A673 (cell line): ENCODE measurements at places on chromosomes 2 and 18. TPM values are rescaled to one million over a fixed set of nuclear protein-coding genes. Genes with fewer than 3 reads are reported as not detected.

- DNase-seq, result peak; percentile 18
Observed at GRCh38 chr2:64374686-64375085, 79.3 kb upstream of the LGALSL start.

GRCh38 chr18:54387631-54388030 lies 29.9 kb downstream of the C18orf54 start:
- DNase-seq, result no peak

Gene SERPINB2
- total RNA-seq, result 1.7 and 2.5 TPM in 2 replicates

GRCh38 chr2:230503798-230504197 lies 87.8 kb downstream of the SP100 start:
- no peak for DNase-seq

GRCh38 chr18:66560094-66560493 lies 43.8 kb downstream of the CDH19 start:
- peak; percentile 67 for DNase-seq

- peak; percentile 88 for DNase-seq
Observed at GRCh38 chr2:108935271-108935741, 53.7 kb downstream of the EDAR start.

Gene NT5C1B
- total RNA-seq, result not detected in 2 replicates

Gene ATP6V1C2
- total RNA-seq, result not detected in 2 replicates

DNA sequence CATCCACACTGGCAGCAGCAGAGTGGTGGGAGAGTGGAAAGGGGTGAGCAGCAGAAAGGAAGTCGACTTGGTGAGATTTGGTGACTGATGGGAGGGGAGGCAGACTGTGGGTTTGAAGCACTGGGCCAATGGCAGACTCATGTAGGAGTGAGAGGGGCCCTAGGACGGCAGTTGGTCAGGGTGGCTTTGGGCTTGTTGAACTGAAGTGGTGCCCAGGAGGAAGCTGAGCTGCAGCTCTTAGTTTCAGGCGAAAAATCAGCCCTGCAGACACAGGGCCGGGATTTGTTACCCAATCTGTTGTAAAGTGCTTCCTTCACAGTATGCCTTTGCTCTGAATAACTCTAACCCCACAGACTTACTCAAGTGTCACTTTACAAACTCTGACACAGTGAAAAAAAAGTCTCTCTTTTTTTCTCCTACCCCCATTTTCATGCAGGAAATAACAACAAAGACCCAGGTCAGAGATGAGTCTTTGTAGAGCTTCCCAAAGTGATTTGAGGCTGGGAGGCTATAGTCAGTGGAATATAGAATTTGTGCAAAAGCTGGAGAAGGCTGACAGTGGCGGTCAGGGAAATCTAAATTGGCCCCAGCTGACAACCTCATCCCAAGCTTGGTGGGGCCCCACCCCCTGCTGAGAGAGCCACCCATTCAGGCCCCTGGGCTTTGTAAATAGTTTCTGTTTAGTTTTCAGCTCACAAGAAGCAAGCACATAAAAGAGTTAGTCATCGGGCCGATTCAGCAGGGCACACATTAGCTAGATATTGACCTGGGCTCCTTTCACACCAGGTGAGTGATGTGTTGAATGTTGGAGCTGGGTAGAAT lies 226.9 kb downstream of the VAPA start:
- peak; percentile 9 for DNase-seq

- peak; percentile 57 for DNase-seq
Observed at GRCh38 chr18:49052891-49053644, 102.3 kb upstream of the SMAD7 start.

Gene CYP27C1
- total RNA-seq, result 3.0 and 4.2 TPM in 2 replicates

- no peak for DNase-seq
Observed at GRCh38 chr2:219634171-219634940, 6.9 kb downstream of the SLC4A3 start.

Gene LOXHD1
- 25.5 and 26.4 TPM in 2 replicates for total RNA-seq

DNA sequence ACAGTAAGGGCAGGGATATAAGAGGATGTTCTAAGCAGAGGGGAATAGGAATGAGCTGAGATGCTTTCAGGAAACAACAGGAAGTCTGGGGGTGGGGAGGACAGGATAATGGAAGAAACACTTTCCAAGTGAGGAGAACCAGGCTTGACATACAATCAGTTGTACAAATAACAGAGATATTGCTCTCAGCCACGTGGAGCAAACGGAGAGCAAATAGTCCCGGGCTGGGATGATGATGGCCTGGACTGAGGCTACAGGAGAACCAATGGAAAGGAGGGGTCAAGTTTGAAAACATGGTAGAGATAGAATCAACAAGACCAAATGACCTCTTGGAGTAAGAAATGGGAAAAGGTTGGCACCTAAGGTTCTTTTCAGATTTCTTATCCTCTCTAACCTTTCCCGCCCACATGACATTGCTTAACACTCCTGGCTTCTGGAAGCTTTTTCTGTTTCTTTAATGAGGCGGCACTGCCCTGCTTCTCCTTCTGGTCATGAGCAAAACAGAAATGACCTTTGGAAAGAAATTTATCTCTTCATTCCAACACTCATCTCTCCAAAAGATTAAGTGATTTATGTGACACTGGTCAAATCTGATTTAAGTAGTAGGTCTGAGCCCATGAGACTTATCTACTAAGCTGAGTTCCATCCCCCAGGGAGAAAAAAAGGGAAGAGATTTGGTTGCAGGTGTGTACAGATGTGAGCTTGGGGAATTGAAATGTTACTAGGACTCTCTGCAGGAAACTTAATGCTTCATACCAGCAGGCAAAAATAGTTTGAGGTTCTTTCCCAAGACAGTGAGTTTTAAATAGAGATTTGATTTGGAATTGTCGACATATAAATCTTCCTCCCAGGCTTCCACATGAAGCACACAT lies 442.9 kb upstream of the HNRNPA3 start:
- no peak for DNase-seq

GRCh38 chr2:239954166-239955086 lies 70.7 kb downstream of the NDUFA10 start:
- no peak for DNase-seq

DNA sequence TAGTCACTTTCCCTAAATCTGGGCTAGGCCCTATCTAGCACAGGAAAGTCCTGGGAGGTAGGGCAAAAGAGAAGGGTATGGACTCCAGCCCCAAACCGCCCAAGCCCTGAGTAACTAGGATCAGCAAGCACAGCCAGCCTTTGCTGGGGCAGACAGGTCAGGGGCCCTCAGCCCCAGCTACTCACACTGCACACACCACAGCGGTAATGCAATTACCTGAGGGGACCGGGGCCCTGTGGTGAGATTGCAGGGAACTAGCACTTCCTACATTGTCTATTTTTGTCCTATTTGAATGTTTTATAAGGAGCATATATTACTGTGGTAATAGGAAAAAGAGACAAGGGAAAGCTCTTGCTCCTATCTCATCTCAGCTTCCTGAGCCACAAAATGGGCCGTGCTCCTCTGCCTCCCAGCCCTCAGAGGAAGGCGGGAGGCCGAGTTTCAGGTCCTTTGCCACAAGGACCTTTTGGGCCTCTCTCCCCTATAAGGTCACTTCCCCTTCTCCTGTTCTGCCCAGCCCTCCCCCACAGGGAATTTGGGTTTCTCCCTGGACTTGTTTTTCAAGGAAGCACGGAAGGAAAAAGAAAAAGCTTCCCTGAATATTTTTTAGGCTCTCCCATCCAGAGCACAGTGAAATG lies 20.5 kb downstream of the RAB11FIP5 start:
- DNase-seq, result no peak

GRCh38 chr2:8486141-8486540 lies 195.7 kb upstream of the ID2 start:
- no peak for DNase-seq

- DNase-seq, result peak; percentile 70
Observed at GRCh38 chr2:167196461-167197252, 308.4 kb downstream of the XIRP2 start.

GRCh38 chr2:100453853-100454252 lies 16.4 kb upstream of the NMS start:
- no peak for DNase-seq

DNA sequence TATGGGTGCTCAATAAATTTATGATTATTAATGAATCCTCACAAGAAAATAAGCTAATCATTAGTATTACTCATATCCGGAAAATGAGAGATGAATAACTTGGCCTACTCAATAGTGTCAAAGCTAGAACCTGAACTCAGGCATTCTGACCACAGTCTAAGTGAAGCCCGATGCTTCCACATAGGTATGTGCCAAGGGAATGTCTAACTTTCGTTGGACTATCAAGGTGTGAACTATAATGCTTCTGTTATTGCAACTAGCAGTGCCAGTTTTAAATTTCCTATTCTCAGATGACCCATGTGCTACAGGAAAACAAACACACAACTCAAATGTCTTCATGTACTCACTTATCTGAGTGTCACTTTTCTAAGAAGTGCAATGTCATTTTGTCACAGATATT lies 1.8 kb downstream of the BARD1 start:
- DNase-seq, result no peak

GRCh38 chr2:217394510-217395351 lies 534.9 kb upstream of the TNP1 start:
- no peak for DNase-seq

DNA sequence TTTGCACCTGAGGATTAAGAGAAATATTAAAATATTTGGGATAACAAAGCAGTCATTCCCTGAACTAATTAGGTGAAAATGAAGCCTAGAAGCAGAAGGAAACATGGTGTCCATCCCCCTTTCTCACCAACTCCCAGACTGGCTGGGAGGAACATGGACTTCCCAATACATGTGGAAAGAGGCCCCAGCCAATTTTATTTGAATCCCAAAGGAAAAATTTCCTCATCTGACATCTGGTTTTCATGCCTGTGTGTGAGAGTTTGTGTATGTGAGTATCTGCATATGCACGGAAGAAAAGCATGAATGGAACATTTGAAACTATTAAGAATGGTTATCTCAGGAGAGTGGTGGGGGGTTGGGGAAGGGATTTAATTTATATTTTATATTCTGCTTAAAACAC lies 84.3 kb downstream of the COPS8 start:
- DNase-seq, result no peak

GRCh38 chr2:237181844-237182243 lies 96.2 kb downstream of the COPS8 start:
- DNase-seq, result no peak

GRCh38 chr18:53752781-53753367 lies 471.6 kb downstream of the MBD2 start:
- no peak for DNase-seq

Gene TFCP2L1
- 0.04 TPM in 1 of 2 replicates, not detected in the other for total RNA-seq

- no peak for DNase-seq
Observed at GRCh38 chr2:217469203-217469810, 533.5 kb downstream of the TNS1 start.

Gene HMSD
- 31.6 and 58.1 TPM in 2 replicates for total RNA-seq

GRCh38 chr2:133157141-133157540 lies 411.1 kb downstream of the NCKAP5 start:
- no peak for DNase-seq

Gene CCL20
- total RNA-seq, result not detected in 2 replicates

Gene SETBP1
- total RNA-seq, result 14.0 and 16.2 TPM in 2 replicates

DNA sequence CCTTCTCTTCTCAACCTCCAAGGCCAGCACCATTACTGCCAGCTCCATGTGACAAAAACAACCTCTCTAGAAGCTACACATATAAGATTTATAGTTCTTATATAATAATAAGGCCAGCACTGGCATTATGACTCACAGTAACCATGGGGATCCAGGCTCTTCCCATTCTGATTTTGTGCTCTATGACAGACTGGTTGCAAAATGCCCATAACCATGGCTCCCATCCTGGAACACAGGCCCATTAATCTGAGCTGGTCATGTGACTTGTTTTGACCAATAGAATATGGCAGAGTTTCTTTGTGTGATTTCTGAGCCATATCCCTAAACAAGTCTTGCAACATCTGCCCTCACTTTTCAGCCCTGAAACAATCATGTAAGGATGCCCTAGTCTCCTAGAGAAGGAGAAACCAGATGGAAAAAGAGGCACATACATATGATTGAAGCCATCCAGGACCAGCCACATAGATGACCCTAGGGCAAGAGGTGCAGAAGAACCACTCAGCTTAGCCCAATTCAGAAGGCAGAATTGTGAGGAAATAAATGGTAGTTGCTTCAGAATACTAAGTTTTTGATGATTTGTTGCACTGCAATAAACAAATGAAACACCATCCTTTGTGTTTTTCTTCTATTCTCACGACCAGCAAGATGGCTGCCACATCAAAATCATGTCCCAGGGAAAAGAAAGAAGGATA lies 173.9 kb downstream of the SUCLG1 start:
- DNase-seq, result no peak

DNA sequence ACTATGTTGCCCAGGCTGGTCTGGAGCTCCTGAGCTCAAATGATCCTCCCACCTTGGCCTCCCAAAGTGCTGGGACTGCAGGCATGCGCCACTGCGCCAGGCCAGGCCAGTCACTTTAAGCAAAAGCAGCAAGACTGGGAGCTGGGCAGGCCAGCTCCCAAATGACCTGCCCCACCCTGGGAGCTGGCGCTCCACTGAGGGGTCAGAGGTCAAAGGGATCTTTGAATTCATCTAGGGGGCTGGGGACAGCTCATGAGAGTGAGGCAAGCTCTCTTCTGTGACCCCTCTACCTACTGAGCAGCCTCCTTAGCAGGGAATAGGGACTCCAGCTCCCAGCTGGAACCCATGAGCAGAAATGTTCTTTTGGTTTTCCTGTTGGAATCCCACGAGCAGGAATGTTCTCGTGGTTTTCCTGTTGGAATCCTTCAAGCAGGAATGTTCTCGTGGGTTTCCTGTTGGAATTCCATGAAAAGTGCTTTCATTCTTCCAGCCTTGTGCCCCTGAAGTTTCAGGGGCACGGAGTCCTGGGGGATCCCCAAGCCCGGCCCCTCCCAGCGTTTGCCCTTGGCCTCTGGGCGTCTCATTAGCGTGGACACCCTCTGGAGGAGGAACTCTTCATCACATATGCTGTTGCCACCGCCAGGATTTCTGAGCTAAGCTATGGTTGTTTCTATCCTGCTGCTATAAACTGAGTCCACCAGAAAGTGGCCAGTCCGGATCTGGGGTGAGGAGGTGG lies 162.0 kb upstream of the HAAO start:
- no peak for DNase-seq

- no peak for DNase-seq
Observed at GRCh38 chr2:161995553-161996016, 78.4 kb downstream of the DPP4 start.

- DNase-seq, result no peak
Observed at GRCh38 chr2:173606619-173607248, 252.1 kb downstream of the CDCA7 start.

Gene ZNF396
- total RNA-seq, result 0.84 and 0.94 TPM in 2 replicates

Gene TIMM21
- 70.5 and 85.1 TPM in 2 replicates for total RNA-seq

- peak; percentile 22 for DNase-seq
Observed at GRCh38 chr2:47008381-47009252, 93.0 kb upstream of the MCFD2 start.

GRCh38 chr18:6885992-6886796 lies 156.7 kb downstream of the ARHGAP28 start:
- peak; percentile 55 for DNase-seq

Gene CCDC121
- total RNA-seq, result 3.3 and 4.4 TPM in 2 replicates

Gene ABCB11
- total RNA-seq, result 0.07 TPM in 1 of 2 replicates, not detected in the other

DNA sequence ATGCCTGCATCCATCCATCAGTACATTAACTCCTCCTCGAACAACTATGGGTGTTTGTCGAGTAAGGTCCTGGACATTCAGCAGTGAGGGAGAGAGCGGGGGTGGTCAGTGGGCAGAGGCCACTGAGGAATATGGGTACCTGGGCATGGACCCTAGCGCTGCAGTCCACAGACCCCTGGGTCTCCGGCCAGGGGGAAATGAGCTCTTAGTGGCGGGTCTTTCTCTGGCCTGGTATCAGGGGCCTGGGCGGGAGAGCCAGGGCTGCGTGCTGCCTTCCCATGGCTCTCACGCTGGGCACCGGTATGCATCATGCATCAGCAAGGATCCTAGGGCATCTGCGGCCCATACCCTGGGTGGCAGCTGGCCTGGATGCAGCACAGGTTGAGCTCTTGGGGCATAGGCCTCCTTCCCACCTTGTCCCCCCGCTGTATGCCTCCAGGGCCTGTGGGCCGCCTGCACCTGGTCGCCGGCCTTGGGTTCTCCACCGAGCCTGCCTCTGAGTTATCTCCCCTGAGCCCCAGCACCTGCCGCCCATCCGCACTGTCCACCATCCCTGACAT lies 1.3 kb upstream of the MOCOS start:
- no peak for DNase-seq
